ENCODE measurements at places on chromosomes 2 and 18.

GRCh38 chr2:120932472-120932871 lies 196.8 kb downstream of the GLI2 start:
- no peak for DNase-seq

- no peak for DNase-seq
Observed at GRCh38 chr2:30798536-30798991, 8.7 kb downstream of the CAPN13 start.

DNA sequence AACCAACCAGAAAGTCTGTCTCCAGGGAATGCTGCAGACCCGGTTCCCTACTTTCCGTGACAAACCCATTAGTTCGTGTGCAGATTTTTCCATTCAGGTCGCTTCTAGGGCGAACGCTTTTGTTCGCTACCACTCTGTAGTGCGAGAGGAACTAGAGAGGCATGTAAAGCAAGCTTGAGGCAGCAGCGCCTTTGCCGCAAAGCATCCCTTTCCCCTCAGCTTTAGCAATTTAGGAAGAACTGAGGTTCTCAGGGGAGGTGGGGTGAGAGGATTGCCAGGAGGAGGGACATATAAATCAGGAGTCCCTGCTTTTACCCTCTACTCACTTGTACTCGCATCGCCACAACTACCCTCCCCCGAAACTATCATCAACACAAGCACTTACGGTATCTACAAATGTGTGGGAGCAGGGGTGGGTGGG lies 748 bp upstream of the ZNF804A start:
- no peak for DNase-seq

GRCh38 chr2:41686156-41686555 lies 361.7 kb upstream of the PKDCC start:
- DNase-seq, result no peak

GRCh38 chr2:145811276-145812164 lies 1291.6 kb upstream of the ZEB2 start:
- no peak for DNase-seq

- DNase-seq, result no peak
Observed at GRCh38 chr2:119478978-119479295, 45.3 kb downstream of the SCTR start.

DNA sequence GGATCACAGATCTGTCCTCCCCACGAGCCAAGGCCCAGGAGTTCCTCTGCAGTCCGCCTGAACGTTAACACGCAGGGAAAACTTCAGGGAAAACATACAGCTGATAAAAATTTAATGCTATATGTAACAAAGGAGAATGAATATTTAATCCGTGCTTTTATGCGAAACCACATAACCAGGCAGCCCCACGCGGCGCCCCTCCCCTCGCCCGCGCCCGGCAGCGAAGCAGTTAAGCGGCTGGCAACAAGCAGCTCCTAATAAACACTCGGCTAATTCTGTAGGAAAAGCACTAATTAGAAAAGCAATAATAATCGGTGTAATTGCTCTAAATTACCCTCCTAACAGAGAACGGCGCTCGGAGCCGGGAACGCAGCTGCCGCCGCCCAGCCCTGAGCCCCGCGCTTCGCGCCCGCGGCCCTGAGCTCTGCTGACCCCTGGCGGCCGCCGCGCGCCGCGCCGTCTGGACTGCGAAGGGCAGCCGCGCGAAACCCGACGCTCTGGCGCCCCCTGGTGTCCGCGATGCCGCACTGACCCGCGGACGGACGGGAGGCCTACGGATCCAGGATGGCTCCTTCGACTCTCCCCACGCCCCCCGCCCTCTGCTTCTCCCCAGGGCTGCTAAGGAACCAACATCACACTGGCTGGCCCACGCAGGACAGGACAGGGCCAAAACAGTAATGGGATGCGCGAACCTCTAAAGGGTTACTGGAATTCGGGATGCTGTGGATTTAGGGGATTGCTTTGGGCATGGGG lies 181.4 kb downstream of the SMAD2 start:
- no peak for DNase-seq

GRCh38 chr2:7377916-7378569 lies 460.8 kb downstream of the RNF144A start:
- no peak for DNase-seq

DNA sequence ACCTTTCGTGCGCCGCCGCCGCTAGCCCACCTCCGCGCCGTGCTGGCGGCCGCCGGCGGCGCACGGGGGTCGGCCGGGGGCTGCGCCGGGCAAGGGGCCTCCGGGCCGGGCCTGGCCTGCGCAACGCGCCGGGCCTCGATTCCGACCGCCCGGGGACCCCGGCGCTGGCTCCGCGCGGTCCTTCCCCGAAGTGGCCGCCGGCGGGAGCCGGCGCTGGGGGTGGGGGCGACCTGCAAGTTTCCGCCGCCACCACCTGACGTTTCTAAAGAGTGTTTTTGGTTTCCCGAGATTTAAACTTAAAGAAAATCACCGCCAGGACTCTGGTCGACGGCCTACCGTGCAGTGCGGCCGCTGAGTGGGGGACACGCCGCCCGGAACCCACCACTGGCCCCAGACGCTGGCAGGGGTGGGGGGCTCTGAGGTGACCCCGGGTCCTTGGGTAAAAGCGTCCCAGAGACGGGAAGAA lies 3.8 kb upstream of the GATA6 start:
- no peak for DNase-seq

DNA sequence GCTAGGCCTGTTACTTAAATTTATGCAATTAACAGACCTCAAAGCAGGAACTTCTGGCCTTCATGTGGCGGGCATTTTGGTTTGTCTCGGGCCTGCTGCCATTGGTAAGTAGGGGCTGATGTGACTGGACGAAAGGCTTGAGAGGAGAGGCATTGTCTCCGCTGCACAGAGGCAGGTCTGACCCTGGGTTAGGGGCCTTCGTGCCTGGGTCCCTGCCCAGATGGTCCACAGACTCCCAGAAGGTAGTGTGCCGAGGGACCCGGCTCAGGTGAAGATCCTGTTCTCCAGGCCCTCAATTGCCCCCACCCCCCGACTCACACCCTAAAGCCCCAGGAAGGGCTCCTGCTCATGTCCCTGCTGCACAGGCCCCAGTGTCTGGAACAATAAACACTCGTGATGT lies 764.9 kb downstream of the TMEM182 start:
- DNase-seq, result no peak

DNA sequence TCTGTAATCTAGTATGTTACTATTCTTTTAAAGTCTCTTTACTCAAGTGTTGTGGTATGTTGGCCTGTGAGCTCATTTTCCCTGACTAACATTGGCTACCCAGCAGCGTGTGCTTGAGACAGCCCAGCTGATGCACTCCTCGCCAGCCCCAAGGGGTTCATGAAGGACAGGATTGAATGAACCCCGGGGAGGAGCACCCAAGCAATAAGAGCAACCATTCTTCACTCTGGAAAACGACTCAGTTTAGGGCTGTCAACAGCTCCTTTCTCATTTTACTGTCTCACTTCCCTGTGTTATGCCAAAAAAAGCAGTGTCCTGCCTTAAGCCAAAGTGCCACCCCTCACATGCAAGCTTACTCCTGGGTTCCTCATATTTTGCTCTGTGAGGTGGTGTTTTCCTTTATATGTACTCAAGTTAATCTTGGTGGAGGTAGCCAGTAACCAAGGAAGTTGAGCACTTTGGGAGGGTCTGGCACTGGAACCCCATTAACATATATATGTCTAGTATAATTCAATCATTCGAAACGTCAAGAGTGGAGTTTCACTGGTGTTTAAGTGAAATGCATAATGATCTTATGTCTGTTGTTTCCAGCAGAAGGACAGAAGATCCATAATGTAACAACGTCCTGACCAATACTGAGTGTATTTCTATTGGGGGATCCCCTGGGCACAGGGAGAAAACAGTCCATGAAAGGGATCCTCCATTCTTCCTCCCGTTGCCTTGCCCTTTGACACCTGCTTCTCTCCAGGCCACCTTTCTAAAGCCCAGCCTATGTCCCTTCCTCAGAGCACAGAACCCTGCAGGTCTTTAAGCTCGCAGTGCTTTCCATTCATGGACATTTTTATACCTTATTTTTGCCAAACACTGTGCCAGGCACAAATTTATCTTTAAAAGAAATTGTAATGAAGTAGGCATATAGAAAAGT lies 43.2 kb downstream of the ATIC start:
- no peak for DNase-seq

GRCh38 chr2:18153741-18154140 lies 275.3 kb downstream of the KCNS3 start:
- DNase-seq, result no peak

GRCh38 chr2:180539541-180539940 lies 440.9 kb upstream of the UBE2E3 start:
- no peak for DNase-seq

All from SW 1271 (cell line).